ENCODE measurements at places on chromosomes 5 and 9.

DNA sequence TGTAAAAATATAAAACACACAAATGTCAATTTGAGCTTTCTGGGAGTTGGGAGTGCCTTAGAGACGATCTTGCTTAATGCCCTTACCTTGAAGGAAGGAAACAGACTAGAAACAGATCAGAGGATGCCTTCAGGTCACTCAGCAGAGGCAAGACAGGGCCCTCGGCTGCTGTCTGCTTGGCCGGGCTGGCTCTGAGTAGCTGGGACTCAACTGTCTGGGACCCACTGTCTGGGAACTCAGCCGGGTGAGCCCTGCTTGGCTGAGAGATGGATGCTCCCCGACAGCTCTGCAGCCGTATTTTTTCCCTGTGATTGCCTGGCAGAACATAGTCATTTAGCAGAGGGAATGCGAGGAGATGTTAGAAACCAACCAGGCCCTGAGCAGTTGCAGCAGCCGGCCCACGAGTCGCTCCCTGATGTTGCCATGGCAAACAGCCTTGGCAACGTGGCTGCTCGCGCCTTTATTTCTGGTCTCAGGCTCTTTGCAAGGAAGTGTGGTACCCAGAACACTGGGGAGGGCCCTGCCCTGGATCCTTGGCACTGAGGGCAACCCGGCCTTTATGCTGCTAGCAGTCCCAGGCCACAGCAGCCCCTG is 10.9 kb downstream of the PPARGC1B start:
- no peak for DNase-seq

- no peak for DNase-seq
These were observed 47.4 kb upstream of the SNCAIP start for GRCh38 chr5:122264610-122265009.

DNA sequence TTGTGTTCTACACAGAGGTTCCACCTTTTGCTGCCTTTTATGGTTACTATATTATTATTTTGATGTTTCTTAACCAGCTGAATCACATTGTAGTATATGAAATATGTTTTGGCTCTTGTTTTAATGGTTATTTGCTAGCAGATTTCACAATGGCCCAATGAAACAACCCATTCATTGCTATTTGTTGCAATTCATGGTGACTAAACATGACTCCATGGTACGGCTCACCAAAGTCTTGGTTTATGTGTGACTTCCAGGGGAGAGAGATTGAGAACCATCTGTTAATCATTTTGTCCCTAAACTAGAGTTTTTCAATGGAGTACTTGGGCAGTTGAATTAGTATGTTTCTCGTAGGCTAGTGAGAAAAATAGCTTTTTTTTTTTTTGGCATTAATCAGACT is 108.4 kb downstream of the GHR start:
- DNase-seq = no peak

DNA sequence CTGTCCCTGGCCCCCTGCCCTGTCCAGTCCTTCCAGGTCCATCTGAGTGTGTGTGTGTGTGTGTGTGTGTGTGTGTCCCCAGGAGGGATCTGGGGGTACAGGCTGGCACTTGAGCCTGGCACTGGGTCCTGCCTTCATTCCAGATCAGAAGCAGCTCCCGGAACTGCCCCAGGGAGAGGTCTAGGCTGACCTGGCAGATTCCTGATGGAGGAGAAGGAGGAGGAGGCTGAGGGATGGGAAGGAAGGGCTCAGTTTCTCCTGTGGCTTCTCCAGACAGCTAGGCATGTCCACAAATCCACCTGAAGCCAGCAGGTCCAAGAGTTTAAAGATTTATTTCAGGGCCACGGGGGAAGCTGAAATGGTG is 328 bp downstream of the NDST1 start:
- no peak for DNase-seq

DNA sequence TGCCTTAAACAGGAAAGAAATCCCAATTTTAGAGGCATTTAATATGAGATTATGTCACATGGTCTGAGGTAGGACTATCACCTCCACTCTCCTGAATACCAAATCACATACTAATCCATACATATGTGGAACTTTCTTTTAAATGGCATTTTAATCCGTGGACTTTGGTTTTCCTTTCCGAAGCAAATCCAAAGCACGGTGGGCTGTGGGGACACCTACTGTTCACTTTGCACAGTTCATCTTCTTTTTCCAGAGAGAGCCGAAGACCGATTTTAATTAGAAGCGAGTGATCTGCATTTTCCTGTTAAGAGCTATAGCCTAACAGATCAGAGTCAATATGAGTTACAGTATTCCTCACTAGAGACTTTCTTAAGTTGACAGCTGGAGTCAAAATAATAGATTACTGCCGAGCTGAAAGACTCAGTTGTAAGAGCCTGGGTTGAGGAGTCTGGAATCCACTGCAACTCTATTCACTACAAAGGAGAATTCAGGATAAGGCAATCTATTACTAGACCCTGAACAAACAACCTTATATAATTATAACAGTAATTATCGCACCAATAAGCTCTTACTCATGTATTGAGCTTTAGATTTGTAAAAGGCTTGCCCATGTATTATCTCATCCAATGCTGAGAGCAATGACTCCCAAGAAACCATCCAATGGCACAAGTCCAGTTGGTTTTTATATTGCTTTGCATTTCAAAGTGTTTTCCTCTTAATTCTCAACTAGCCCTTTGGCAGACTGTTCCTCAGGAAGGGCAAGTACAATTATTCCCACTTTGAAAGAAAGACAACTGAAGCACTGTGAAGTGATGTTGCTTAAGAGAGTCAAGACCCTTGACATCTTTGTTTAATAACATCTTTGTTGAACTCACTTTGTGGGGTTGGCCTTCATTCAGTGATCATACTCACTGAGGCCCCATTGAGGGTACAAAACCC is 144.7 kb downstream of the TRPM6 start:
- DNase-seq = peak; percentile 81

DNA sequence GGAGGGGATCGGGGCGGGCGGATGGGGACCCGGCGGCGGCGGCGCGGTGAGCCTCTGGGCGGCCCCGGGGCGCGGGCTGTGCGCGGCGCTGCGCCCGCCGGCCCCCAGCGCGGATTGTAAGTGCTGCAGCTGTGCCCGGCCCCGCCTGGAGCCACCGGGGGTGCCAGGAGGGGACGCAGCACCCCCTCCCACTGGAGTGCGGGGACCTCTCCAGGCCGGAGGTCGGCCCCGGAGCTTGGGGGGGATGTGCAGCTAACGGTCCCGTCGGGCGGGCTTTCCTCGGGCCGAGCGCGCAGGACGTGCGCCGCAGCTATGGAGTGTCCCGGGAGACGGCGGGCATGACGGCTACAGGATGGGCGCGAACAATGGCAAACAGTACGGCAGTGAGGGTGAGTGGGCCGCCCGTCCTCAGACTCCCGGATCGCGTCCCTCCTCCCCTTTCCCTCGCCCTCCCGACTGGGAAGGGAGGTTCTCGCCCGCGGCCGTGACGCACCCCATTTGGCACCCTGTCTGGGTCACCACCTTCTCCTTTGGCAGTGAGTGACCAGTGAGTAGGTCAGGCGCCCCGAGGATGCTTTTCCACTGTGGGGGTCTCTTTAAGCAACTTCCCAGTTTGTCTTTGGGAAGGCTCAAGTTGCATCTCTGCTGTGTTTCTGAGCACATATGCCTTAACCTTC is 483 bp downstream of the FBXL7 start:
- DNase-seq = peak; percentile 79

GRCh38 chr5:112245656-112246055 is 173.4 kb downstream of the EPB41L4A start:
- DNase-seq = no peak

- DNase-seq = peak; percentile 4
These were observed 28.8 kb downstream of the IL12B start for GRCh38 chr5:159301466-159301865.

DNA sequence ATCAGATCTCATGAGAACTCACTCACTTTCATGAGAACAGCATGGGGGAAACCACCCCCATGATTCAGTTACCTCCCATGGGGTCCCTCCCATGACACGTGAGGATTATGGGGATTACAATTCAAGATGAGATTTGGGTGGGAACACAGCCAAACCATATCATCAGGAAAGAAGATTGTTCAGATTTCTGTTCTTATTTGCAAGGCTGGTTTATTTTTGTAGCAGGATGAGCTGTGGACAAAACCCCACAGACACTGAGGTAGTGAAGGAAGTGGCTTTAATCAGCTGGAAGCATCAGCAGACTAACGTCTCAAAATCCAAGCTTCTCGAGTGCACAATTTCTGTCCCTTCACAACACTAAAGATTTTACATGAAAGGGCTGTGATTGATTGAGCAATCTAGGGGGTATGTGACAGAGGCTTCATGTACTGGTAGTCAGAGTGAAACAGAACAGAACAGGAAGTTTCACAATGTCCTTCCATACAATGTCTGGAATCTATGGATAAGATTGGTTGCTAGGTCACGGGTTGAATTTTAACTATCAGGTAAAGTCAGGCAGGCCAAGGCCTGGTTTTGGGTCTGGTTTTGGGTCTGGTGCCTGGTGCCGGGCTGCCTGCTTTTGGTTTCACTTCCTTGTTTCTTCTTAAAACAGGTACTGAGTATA is 91.3 kb upstream of the ZNF366 start:
- peak; percentile 89 for DNase-seq

DNA sequence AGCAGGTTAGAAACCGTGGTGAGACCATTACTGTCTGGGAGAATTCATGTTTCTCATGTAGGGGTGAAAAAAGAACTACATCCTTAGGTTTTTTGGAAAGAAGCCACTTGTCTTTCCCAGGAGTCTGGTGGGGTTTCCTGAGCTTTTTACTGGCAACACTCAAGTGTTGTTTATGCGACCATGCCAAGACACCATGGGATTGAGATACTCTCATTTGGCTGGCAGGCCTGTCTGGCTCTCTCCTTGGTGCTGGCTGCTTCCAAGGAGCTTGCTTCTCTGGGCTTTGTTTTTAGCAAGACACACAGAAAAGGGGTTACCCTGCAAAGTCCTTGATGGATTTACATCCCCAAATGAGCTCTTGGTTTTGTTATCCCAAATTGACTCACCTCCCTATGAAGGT is 80.9 kb upstream of the ISL1 start:
- DNase-seq = no peak

GRCh38 chr5:175735701-175736100 is 77.8 kb downstream of the HRH2 start:
- DNase-seq = no peak

DNA sequence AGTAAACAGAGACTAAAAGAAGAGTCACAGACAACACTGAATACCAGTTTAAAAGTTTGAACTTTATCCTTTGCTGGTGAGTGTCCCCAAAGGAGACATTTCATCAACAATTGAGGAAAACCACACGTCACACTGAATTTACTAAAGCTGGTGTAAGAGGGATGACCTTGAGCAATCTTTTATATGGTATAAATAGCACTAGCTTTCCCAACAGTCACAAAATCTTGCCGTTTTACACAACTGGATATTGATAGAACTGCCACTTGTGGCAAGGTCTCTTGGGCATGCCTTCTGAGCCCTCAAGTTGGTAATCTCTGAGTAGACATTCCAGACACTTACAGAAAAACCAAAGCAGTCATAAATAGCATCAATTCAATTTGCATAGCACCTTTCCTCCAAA is 311.5 kb upstream of the TARS1 start:
- DNase-seq = peak; percentile 73

DNA sequence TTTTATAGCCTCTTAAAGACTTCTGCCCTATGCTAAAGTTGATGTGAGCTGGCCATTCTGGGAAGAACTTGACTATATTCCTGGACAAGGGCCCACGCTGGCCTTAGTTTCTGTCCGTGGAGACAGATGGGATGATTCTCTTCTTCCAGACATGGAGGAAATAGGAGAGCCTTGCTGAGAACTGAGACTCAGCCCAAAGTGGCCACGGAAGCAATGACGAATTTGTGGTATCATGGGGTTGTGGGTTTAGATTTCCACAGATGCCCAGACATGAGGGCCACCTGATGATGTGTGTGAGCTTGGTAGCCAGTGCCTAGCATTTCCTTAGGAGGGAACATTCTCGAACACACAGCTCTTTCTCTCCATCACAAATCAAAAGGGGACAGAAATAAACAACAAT is 309.1 kb downstream of the NSG2 start:
- no peak for DNase-seq

DNA sequence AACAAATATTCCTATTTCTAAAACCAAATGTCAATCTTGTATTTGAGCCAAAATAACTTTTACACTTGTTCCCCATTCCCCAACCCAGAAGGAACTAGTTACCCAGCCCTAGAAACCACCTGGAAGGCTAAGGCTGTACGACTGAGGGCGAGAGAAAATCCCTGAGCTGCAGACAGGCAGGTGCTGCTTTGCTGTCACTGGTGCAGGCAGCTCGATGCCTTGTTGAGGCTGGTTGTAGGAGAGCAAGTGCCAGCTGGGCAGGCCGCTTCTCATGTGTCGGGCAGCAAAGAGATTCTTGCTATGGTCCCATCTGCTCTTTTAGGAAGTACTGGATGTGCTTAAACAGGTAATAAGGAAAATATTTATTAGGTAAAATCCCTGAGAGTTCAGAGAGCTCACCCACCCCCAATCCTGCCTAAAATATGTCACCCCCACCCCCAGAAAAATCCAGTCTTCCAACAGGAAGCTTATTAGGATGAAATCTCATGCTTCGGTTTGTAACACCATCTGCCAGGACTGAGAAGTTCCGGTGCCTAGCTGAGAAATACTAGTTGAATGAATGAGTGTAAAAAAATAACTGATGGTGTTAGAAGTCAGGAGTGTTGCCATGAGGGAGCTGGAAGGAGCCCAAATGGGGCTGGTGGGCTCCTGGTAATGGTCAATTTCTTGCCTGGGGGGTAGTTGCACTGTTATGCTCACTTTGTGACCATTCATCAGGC is 91.1 kb upstream of the DMRT1 start:
- DNase-seq = no peak

DNA sequence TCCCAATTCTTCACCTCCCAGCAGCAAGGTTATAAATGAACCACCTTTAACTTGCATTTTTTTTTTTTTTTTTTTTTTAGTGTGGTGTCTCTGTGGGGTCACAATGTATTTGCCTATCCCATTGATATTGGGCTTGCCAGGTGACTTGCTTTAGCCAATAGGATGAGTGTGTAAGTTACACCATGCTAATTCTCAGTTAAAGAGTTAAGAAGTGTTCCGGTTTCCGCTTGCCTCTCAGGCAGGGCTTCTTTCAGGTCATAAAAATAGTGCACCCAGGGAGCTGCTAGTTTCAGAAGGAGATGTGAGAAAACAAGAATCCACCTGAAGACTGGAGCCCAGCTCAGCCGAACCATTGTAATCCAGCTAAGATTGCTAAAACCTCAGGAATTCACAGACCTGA is 84.2 kb upstream of the PTPRD start:
- DNase-seq = no peak

DNA sequence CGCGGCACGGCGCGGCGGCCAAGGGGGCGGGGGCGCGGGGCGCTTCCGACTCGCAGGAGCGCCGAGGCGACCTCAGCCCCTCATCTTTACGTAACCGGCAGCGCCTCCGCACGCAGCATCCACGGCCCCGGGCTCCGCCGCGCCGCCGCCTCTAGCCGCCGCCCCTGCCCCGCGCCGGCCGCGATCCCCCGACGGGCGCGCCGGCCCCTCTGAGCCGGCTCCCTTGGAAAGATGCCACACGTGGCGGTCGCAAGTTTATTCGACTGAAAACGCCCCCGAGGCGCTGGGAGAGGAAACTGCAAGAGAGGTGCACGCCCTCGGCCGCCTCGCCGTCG is 1.0 kb downstream of the KLF9 start:
- peak; percentile 86 for DNase-seq

Data from adipocyte (in vitro differentiated cells).